ENCODE measurements at places on chromosomes 12 and 14.

GRCh38 chr14:72920008-72920407 lies 6.3 kb upstream of the DCAF4 start:
- no peak for DNase-seq

DNA sequence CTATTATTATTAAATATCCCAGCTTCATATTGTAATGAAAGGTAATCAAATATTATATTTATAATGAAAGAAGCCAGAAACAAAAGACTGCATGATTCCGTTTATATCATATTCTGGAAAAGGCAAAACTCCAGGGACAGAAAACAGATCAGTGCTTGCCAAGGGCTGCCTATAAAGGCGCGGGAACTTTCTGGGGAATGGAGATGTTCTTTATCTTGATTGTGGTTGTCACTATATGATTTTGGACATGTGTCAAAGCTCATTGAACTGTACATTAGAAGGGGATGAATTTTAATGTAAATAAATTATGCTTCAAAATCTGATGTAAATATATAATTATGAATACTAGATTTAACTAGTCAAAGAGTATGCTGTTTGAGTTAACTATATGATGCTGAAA lies 115.4 kb upstream of the KRAS start:
- DNase-seq, result no peak

DNA sequence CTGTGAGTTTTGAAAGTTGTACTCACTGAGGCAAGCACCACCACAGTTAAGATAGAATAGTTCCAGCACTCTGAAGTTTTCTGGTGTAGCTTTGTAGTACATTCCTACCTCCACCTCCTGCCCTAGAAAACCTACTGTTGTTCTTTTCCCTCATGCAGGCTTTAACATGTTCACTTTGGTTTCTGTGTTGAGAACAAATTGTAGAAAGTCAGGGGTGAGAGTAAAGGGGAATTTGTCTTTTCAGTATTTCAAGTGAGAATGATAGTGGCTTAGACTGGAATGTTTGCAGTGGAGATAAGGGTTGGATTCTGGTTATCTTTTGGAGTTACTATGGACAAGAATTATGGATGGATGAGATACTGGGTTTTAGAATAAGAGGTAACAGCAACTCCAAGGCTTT lies 67.2 kb downstream of the AEBP2 start:
- DNase-seq, result no peak

GRCh38 chr14:75259510-75259855 lies 19.1 kb upstream of the FOS start:
- DNase-seq, result peak; percentile 57

- no peak for DNase-seq
Measured at GRCh38 chr12:71536279-71536938, 96.8 kb downstream of the LGR5 start.

- DNase-seq, result no peak
Measured at GRCh38 chr14:71629765-71630492, 302.3 kb upstream of the RGS6 start.
